NCI-H1436 (cell line): ENCODE measurements at places on chromosomes 3 and 15.
A peak's percentile ranks its signal among the peaks of the same experiment; 100 is the strongest.

DNA sequence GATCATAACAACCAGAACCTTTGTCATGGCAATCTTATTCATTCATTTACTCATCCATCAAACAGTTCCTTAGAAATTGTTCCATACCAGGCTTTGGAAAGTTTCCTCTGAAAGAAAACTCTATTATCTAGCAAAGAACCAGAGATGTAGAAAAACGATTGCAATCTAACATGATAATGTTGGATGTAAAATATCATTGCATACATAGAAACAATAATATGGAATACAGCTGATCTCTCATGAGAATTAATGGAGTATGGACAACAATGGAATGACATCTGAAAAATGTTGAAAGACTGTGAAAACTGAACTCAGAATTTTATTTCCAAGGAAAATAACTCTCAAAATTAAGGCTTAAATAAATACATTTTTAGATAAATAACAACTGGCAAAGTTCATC is 665.4 kb downstream of the NLGN1 start:
- DNase-seq = no peak

DNA sequence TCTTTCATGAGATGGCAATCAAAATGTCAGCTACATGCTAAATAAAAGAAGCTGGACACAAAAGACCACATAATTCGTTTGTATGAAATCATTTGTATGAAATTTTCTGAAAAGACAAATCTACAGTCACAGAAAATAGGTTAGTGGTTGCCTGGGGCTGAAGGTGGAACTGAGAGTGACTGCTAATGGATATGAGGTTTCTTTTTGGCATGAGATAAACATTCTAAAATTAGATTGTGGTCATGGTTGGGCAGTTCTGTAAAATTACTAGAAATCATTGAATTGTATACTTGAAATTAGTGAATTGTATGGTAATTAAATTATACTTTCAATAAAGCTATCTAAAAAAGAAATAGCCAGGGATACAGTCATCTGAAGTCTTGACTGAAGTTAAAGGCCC is 2.7 kb upstream of the DMXL2 start:
- DNase-seq = no peak

DNA sequence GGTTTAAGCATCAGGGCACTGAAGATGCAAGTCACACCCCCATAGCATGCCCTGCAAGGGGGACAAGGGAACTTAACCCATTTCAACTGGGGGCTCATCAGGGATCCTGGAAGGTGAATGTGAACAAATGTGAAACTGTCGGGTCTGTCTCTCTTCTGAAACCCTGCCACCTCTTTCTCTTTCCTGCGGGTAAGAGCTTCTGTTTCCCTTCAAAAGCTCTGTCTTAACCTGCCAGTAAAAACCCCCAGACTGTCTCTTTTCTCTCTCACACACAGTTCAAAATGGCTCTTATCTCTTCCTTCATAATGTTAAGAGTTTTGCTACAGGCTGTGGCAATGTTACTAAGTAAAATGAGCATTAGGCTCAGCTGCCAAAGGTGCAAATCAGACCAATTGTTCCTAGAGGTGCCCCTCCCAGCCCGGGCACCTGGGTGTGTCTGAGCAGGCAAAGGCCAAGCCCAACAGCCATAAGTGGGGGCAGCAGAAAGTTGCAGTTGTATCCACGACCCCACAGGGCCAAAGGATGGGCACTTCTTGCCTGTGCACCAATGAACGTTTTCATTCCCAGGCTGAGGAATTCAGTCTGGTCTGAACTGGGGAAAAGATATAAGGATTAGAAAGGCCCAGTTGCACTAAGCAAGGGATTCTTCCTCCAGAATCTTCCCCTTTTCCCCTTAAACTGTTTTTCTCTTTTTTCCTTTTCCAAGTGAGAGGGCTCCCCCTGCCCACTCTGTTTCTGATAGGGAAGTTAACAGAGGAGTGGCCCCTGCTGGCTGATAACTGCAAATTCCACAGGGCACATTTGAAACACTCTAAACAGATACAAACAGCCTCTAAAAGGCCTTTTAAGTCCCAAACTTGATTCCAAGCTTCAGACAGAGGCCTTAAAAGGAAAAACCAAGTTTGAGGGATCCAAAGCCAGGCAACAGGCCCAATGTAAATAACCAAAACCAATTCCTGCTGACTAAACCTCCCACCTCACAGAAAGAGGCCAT is 113.8 kb upstream of the EPHA6 start:
- DNase-seq = no peak

GRCh38 chr3:53597136-53597915 is 102.9 kb downstream of the CACNA1D start:
- DNase-seq = no peak

GRCh38 chr3:12662593-12663400 is 1.1 kb downstream of the RAF1 start:
- DNase-seq = no peak

DNA sequence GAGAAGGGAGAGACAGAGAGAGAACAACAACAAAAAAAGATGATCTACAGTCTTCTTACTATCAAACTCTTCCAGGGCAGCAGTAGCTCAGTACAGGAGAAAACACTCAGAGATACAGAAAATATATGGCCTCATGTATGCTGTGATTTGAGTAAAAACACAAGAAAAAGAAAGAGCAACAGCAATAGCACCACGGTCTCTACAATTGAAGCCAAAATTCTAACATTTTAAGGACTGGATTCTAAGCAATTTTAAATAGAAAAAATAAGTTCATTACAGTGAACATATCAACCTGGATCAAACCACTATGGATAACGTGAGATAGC is 43.5 kb upstream of the ALCAM start:
- DNase-seq = no peak

GRCh38 chr3:189488241-189488767 is 142.9 kb upstream of the TP63 start:
- DNase-seq = no peak

- DNase-seq = peak; percentile 5
These were observed 44.6 kb downstream of the NR2C2 start for GRCh38 chr3:14991818-14992612.

DNA sequence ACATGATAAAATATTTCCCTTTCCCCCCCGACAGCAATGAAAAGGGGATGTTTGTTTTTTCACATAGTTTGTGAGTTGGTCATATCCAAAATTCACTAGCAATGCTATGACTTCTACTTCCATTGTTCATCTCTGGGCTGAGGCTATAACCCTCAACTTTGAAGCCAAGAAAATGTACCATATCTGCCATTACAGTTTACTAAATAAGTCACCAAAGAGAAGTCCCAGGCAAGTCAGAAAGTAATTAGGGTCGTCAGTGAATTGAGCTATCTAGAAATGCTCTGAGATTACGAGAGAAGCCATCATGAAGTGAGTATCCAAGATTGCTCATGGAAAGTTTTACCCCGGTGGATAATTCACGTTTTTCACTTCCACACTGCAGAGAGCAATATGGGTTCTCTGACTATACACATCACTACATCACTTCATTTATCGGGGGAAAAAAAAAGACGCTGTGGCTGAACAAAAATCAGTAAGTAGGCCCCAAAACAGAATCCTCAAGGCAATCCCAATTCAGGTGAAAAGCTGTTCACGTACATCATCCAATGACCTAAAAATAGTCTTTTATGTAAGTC is 1.4 kb downstream of the PEAK1 start:
- no peak for DNase-seq

DNA sequence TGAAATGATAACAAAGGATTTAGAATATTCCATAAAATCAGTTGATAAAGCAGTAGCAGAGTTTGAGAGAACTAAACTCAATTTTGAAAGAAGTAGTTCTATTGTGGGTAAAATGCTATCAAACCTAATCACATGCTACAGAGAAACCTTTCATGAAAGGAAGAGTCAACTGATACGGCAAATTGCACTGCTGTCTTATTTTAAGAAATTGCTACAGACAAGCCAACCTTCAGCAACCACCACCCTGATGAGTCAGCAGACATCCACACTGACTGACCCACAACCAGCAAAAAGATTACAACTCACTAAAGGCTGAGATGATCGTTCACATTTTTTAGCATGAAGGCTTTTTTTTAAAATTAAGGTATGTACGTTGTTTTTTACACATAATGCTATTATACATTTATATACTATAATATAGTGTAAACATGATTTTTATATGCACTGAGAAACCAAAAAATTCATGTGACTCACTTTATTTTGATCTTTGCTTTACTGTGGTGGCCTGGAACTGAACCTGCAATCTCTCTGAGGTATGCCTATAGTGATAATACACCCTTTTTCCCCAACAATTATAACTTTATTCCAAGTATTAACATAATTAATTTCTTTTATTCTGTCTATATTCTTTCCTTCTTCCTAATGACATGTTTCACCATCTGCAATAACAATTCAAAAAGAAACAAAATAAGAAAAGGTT is 109.9 kb downstream of the TBC1D5 start:
- DNase-seq = no peak

DNA sequence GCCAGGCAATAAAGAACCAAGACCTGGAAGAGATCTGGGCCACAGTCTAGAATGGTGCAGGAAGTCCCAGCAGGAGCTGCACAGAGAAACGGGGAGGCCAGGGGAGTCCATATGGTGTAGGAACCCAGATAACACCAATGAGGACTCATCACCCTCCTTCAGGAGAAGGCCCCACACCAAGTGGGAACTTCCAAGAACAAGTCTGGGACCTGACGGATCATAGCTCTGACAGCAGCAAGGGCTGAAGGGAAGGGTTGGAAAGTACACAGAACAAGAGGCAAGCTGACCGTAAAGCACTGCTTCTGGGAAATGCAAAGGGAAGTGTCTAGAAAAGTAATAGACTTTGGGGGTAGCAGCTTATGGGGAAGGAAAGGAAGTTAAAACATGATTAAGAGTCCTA is 34.5 kb downstream of the ANO10 start:
- DNase-seq = no peak

DNA sequence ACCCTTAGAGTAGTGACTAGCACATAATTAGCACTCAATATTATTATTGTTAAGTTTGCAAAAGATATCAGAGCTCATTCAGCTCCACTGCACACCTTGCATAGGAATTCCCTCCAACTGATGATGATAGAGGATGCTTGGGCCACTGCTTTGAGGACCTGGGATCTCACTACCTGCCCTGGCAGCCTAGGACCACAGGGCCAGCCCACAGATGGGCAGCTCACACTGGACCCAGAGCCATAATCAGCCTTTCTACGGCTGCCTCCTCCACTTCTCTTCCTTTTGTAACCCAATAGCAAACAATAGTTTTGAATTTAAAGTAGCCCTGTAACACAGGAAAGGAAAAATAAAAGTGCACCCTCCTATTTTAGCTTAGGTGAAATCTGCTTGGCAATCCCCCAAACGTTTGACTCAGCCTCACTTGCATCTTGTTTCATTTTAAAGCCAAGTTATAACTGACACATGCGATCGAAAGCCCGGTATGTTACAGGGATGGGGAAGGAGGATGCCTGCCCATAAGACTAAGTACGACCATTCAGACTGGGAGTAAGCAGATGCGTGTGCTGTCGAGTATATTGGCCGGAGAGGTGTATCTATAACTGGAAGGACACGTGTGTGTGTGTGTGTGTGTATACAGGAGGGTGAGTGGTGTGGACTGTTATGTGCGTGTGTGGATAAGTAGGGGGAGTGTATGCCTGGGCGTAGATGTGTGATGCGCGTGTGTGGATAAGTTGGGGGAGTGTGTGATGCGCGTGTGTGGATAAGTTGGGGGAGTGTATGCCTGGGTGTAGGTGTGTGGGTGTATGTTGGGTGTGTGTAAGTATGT is 65.9 kb downstream of the CPN2 start:
- DNase-seq = no peak
